ENCODE measurements at places on chromosomes 2 and 18. TPM values are rescaled to one million over a fixed set of nuclear protein-coding genes. Genes with fewer than 3 reads are reported as not detected.

DNA sequence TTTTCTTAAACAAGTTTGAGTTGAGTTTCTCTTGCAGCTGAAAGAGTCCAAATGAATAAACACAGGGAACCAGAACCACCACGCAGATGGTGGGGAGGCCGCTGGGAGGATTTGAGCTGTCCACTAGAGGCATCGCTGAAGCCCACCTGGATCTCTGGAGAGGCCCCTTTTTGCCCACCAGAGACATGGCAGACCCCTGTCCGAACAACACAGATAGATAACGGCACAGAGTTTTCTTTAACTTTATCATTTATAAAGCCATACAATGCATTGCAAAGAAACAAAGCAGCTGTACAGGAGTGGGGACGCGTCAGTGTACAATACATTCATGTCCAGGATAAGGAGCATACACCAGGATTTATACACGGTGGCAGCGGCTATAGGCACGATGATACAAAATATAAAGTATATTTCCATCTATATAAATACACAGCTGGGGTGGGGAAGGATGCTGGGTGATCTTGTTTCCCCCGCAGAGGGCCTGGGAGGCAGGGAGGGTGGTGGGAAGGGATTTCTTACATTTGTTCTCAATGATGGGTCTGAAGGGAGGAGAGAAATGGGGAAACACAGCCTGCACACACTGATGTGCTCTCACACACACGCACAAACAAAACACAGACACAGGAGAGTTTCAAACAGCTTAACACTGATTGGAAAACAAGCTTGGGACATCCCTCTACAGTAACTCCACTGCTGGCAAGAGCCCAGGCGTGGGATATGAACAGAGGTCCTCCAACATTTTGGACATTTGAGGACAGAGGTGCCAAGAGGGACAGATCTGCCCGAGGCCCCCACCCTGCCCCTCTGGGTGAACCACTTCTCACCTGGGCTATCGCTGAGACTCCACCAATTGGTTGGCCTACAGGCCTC lies 203.0 kb downstream of the TNS1 start:
- DNase-seq = no peak

DNA sequence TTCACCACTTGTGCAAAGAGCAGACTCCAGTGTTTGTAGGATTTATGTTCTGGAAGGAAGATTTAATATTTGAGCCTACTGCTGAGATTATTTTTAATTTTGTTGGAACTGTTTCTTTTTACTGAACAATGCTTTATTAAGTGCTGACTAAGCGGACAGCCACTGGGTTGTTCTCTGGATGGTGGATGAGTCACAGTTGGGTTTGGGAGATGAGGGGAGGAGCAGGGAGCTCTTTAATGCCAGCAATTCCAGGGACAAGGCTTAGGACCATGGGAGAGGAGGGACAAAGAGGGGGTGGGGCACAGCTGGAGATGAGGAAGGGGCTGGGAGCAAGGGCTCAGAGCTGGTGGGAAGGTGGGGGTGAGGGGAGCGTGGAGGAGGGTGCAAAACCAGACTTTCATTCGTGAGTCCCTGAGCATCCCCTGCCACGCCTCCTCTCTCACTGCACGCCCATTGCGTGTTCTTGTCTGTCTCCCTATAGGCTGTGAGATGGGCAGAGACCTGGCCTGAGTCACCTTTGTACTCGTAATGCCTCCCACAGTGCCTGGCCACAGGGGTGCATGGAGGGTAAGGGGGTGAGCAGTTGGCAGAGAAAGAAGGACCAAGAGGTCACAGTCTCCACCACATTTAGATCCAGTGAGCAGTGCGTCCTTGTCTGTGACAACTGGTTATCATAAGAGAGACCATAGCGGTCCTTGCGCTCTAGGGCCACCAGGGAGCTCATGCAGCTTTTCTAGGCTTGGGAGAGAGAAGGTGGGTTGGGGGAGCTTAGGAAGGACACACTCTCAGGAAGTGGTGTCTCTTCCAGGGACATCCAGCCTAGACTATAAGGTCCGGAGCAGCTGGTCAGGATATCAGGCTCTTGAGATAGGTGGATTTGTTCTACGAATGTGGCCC lies 18.4 kb downstream of the SLC4A3 start:
- no peak for DNase-seq

GRCh38 chr2:17538844-17539554 lies 1.5 kb upstream of the VSNL1 start:
- no peak for DNase-seq

GRCh38 chr2:165909466-165909865 lies 44.1 kb downstream of the TTC21B start:
- DNase-seq = no peak

DNA sequence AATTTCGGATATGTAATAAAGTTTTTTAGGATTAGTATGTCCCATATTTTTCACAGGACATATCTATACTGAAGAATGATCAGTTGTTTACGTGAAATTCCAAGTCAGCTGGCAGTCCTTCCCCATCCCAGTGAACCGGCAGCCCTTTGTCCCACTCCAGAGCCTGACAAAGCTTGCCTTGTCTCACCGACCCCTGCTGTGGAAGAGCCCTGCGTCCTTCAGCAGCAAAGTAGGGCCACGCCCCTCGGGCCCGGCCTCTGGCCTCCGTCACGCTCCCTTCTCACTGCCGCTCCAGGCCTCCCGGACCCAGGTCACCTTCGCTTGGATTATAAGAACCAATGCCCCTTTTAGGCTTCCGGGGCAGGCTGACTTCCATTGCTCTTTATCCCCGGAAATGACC lies 89.8 kb upstream of the TGIF1 start:
- no peak for DNase-seq

GRCh38 chr2:2041256-2041824 lies 289.7 kb downstream of the MYT1L start:
- DNase-seq = no peak

- DNase-seq = no peak
Observed at GRCh38 chr18:10213526-10213925, 240.9 kb upstream of the APCDD1 start.

DNA sequence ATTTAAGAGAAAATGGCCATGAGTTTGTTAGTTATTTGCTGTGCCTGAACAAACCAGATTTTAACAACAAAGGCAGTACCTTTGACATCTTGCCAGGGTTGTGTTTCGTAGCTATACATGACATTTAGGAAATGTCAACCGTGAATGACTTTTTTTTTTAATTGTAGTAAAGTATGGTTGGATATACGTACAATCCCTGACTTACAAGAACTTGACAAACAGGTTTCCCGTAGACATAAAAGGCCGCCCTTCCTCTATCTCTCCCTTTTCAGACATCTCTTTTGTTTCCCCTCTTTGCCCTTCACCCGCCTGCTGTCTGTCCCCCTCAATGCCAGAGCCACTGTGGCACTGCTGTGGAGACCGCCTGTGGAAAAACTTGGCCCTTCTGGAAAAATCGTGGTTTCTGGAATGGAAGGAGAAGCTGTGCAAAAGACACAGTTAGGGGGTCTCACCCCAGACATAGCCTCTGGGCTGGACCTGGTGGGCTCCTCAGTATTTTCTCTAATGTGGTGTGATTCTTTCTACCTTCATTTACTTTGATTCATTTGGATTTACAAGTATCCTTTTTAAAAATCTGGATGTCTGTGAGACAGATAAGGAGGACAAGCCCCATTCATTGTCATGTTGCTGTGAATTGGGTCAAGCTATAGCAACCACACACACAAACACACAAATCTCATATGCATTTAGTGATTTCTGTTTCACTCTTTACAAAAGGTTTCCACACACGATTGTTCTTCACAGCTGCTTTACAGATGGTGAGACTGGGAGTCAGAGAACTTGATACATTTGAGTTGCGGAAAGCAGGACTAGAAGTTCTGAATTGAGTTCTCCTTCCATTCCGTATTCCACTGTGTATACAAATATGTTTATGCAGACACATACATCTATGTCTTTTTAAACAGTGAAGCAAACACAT lies 48.6 kb downstream of the SPATS2L start:
- no peak for DNase-seq

GRCh38 chr2:152132306-152132705 lies 33.5 kb upstream of the CACNB4 start:
- DNase-seq = no peak

DNA sequence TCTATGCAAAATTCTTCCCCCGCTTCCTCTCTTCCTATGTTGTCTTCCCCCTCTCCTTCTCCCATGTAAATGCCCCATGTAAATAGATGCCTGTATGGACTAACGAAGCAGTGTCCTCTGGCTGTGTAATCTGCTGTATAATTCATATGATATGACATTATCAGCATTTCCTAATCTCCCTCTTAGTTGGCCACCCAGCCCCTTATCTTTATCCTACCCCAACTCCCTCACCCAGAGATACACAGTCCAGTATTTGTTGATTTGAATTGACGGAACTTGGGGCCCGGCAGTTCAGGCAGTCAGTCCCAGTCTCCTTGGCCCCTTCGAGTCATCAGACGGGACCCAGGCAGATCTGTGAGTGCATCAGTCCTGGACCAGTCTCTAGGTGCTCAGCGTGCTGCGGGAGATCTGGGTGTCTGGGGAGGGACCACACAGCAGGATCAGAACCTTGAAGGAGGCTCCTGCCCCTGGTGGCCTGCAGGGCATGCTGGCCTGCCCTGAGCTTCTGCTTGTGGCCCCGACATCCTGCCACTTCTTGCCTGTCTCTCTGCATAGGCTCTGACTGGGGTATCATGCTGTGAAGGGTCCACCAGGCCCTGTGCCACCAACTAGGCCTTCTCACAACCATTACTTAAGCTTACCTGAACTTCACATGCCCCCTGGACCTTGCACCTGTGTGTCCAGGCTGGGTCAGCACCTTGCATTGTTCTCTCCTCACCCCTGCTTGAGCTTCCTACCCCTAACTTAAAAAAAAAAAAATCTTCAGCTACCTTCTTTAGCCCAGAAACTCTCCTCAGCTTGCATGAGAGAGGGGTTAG lies 88.1 kb upstream of the ATL2 start:
- no peak for DNase-seq

DNA sequence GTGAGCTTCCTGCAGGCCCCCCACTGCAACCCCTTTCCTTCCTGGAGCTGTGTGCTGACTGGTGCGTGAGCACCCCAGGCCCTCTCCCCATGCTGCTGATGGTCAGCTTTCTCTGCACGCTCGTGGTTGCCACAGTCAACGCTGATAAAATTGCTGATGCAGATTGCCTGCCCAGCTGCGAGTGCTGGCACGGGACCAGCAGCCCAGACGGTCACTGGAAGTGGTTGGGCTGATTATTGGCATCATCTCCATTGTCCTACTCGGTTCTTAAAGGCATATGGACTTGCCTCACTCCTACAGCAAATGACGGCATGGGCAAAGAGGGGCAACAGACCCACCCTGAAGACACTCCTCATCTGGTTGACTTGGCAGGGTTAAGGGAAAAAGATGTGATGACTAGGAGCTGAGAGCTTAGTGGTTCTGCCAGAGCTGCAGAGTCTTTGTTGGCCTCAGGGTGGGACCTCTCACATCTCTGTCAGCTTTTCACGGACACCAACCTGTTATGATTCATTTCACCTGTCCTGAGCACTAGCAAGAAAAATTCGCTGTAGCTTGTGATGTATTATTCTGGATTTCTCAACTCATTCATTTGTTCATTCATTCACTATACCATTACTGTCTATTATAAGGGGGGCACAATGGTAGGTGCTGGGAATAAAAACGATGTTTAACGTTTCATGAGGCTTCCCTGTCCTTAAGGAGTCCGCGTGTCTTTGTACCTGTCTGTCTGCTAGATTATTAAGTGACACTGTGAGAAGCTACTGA lies 38.4 kb downstream of the PAX8 start:
- DNase-seq = peak; percentile 74

DNA sequence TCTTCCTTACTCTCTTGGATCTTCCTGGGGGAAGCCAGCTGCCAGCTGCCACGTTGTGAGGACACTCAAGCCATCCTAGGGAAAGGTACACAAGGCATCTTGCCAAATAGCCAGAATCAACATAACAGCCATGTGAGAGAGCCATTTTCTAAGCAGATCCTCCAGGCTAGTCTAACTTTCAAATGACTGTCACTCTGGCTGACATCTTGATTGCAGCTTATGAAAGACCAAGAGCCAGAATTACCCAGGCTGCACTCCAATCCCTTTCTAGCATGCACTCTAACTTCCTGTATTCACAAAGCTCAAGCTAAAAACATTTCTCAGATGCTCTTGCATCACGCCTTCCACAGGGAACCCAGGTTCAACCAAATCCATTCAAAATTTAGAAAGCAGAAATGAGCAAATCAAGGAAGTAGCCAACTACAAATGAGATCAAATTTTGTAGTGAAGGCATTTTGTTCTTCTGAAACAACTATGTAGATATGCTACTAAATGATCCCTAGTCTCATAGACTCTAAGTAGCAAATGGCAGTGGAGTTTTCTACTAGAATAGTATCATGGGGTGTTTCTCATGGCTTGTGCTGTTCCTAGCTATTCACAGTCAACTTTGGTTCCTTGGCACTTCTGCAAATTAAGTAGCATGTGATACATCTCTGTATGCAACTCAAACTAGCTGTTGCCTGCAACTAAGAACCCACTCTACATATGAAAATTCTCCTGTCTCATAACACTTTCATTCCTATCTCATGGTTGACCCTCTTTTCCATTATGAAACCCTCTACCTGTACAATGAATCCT lies 281.9 kb downstream of the ZEB2 start:
- no peak for DNase-seq

- no peak for DNase-seq
Observed at GRCh38 chr2:241225545-241225944, 37.1 kb downstream of the ANO7 start.

GRCh38 chr2:181546086-181546485 lies 88.9 kb downstream of the ITGA4 start:
- DNase-seq = peak; percentile 12

MYO5B gene
- 0.18 TPM for polyA plus RNA-seq

RPRM gene
- not detected for polyA plus RNA-seq

PLGLB1 gene
- polyA plus RNA-seq = 0.26 TPM

CD8B2 gene
- not detected for polyA plus RNA-seq

IL36B gene
- not detected for polyA plus RNA-seq

ICOS gene
- polyA plus RNA-seq = not detected

SPP2 gene
- polyA plus RNA-seq = not detected
